ENCODE measurements at places on chromosomes 5 and 9. TPM values are rescaled to one million over a fixed set of nuclear protein-coding genes. Genes with fewer than 3 reads are reported as not detected.

Gene HTR4
- not detected for total RNA-seq

Gene FOXD4
- total RNA-seq = 0.82 TPM

Gene C5orf58
- total RNA-seq = not detected

Gene SPARC
- 20.7 TPM for total RNA-seq

Gene SLC4A9
- not detected for total RNA-seq

Gene SPATA31A3
- not detected for total RNA-seq
